ENCODE measurements at places on chromosomes 1 and 21.

DNA sequence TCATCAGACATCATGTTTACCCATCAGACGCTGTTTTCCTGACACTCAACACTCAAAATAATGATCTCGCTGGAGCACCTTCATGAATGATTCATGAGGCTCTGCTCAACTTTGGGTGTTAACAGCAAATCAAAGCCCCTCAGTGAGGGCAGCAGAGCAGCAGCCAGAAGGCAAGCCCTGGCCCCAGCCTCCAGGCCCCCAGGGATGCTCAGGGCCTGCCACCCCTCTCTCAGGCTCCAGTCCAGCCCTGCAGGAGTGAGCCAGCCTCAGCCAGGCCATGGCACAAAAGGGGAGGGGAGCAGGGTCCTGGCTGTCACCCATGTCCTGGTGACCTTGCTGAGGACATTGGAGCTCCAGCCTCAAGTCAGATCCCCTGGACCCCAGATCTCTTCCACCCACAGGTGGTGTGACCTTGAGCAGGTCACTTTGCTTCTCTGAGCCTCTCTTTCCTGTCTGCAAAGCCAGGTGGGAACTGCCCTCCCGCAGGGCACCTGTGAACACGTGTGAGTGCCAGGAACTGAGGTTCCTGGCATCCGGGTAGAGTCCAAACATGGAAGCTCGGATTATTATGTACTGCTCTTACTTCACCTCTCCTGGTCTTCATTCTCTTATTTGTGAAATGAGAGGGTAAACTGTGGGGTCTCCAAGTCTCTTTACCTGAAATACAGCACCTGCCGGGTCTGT is 161.6 kb upstream of the VAMP3 start:
- DNase-seq = no peak

- DNase-seq = peak; percentile 51
These were observed 3.6 kb downstream of the CTBS start for GRCh38 chr1:84570436-84571149.

DNA sequence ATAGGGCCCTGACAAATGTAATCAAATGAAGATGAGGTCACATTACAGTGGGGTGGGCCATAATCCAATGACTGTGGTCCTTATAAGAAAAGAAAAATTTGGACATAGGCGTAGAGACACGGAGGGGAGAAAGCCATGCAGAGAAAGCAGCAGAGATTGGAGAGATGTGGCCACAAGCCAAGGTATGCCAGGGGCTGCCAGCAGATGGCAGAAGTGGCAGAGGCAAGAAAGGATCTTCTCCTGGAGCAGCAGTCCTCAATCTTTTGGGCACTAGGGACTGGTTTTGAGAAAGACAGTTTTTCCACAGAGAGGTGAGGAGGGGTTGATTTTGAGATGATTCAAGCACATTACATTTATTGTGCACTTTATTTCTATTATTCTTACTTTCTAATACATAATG is 355.1 kb downstream of the NPHP4 start:
- no peak for DNase-seq

- peak; percentile 1 for DNase-seq
These were observed 262.0 kb upstream of the CXADR start for GRCh38 chr21:17250778-17251241.

DNA sequence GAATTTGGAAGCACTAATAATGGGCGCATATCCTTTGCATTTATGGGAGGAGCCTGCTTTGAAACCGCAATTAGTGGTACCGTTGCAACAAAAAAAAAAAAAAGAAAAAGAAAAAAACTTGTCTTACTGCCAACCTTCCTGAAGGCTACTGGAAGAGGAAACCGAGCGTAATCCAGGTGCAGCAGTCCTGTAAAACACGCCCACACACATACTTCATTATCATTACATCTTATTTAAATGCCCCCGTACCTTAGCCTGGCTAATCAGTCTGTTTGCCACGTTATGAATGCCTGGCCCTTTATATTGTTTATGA is 686 bp upstream of the ZNF281 start:
- DNase-seq = no peak

- no peak for DNase-seq
These were observed 63.5 kb downstream of the MAP3K7CL start for GRCh38 chr21:29193901-29194300.

- no peak for DNase-seq
These were observed 12.9 kb upstream of the TNN start for GRCh38 chr1:175054736-175055135.

GRCh38 chr1:226135059-226135651 is 51.4 kb downstream of the ACBD3 start:
- DNase-seq = peak; percentile 47

DNA sequence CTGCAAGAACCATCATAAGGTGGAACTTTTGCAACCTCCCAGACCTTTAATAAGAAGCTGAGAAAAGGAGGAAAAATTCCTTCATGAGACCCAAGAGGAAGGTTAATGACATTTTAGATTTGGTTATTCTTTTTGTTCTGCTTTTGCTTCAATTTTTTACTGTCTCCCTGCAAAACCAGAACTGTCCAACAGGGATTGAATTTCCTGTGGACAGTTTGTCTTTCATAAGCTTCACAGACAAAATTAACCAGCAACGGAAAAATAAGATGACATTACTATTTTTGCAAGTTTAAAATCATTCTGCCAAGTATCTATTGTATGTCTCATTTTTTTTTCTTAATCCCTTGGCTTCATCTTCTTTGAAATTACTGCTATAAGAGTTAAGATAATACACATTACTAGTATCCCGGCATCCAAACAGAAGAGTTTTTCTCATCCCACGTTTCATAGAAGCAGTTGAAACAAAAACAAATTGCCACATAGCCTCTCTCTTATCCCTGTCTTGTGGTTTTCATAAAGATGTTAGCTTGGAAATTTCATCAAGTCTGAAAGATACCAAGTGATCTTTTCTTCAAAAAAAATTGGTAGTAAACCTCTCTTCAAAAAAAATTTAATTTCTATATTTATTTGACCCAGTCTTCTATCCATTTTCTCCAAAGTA is 465.3 kb upstream of the PTBP2 start:
- peak; percentile 31 for DNase-seq

GRCh38 chr1:50289495-50289894 is 133.7 kb downstream of the DMRTA2 start:
- no peak for DNase-seq

GRCh38 chr21:33951276-33952178 is 35.9 kb upstream of the ATP5PO start:
- DNase-seq = peak; percentile 39

DNA sequence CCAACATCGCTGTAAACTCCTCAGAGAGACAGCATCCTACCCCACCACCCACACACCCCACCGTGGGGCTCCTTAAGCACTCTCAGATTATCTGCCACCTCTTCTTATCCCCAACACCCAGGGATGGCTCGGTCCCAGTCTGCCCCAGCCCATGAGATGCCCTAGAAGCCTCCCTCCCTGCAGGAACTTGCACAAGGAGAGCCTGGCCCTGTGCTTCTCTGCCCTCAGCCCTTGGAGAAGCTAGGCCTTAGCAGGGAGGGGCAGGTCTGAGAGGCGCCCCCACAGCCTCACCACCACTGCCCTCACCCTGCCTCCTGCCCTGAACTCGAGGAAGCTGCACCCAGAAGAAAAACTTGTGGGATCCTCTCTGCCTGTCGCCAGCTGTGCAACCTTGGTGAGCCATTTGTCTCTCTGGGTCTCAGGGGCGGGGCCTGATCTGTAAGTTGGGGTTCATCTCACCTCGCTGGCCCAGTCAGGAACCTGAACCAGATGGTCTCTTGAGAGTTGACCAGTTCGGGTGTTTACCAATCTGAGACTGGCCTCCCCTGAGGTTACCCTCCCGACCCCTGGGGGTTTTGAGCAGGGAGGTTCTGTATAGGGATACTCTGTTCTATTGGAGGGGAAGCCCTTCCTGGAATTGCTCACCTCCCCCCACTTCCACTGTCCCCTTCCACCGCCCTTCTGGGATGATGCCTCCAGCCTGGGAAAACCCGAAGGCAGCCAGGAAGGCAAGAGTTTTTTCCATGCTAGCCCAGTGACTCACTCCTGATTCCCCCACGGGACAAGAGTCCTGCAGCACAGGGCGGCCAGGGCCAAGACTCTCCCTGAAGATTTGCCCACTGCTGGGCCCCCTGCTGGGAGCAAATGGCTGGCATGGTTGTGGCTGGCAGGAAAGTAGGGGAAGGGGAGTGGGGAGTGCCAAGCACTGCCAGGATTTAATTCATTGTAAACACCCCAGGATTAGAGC is at the start of gene S100A3:
Gene S100A3 (minus strand): TSS at position 537 of the 967 bp plus-strand sequence. CDS start 773 bp downstream, outside the sequence.
- DNase-seq = peak; percentile 88

- no peak for DNase-seq
These were observed 3.7 kb downstream of the SCMH1 start for GRCh38 chr1:41238311-41238988.

DNA sequence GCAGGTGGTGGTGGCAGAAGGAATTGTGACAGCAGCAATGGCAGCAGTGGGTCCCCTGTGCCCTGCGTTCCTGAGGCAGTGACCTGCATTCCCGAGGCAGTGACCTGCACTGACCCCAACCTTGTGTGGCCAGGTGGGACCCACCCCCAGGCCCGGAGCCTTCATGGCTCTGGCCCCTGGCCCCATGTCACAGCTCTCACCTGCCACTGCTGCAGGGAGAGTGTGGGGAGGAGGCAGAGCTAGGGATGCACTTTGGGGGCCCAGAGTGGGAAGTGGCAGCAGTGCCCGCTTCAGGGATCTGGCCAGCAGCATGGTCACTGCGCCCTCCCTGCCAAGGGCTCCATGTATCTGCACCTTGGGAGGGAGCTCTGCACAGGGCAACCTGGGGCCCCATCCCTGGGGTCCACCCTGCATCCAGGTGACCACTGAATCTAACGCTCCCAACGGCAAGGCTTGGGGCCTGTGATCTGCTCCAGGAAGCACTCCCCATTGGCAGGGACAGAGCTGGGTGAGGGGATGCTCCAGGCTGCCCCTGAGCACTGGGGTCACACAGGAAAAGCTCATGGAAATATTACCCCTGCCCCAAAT is 618.6 kb downstream of the RWDD3 start:
- DNase-seq = no peak

Data from fibroblast of pulmonary artery (primary cell).